ENCODE measurements at places on chromosomes 6 and 20. TPM values are rescaled to one million over a fixed set of nuclear protein-coding genes. Genes with fewer than 3 reads are reported as not detected.
A peak's percentile ranks its signal among the peaks of the same experiment; 100 is the strongest.

GRCh38 chr20:23823111-23823510 lies 3.4 kb downstream of the CST2 start:
- peak; percentile 81 for DNase-seq

- no peak for DNase-seq
Observed at GRCh38 chr6:75084872-75085381, 120.9 kb downstream of the COL12A1 start.

Gene SLA2
- 0.37 TPM for polyA plus RNA-seq

DNA sequence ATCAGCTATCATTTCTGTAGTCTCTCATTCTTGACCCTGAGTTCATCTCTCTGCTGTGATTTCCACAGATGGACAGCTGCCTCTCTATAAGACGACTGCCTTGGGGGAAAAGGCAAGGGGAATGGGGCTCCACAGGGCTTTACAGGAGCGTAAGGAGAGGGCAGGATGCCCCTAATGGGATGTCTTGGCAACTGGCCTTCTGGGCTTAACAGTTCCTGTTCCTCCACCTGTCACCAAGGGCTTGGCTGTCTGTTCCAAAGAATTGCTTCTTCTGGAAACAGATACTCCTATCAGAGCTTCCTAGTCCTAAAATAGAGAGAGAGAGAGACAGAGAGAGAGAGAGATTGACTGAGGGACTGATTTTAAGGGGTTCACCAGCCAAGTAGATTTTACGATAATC lies 181.9 kb downstream of the TMEM200A start:
- peak; percentile 74 for DNase-seq

DNA sequence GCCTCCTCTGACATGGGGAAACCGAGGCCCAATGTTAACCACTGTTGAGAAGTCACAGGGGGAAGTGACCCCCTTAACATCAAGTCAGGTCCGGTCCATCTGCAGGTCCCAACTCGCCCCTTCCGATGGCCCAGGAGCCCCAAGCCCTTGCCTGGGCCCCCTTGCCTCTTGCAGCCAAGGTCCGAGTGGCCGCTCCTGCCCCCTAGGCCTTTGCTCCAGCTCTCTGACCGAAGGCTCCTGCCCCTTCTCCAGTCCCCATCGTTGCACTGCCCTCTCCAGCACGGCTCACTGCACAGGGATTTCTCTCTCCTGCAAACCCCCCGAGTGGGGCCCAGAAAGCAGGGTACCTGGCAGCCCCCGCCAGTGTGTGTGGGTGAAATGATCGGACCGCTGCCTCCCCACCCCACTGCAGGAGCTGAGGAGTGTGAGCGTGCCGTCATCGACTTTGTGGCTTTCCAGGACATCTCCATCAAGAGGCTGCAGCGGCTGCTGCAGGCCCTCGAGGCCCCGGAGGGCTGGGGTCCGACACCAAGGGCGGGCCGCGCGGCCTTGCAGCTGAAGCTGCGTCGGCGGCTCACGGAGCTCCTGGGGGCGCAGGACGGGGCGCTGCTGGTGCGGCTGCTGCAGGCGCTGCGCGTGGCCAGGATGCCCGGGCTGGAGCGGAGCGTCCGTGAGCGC lies 1.6 kb downstream of the TNFRSF6B start:
- peak; percentile 25 for DNase-seq

GRCh38 chr6:20217324-20217855 lies 5.1 kb upstream of the MBOAT1 start:
- peak; percentile 27 for DNase-seq

- peak; percentile 81 for DNase-seq
Observed at GRCh38 chr20:63740070-63740626, 572 bp downstream of the SLC2A4RG start.

Gene NOX3
- not detected for polyA plus RNA-seq

DNA sequence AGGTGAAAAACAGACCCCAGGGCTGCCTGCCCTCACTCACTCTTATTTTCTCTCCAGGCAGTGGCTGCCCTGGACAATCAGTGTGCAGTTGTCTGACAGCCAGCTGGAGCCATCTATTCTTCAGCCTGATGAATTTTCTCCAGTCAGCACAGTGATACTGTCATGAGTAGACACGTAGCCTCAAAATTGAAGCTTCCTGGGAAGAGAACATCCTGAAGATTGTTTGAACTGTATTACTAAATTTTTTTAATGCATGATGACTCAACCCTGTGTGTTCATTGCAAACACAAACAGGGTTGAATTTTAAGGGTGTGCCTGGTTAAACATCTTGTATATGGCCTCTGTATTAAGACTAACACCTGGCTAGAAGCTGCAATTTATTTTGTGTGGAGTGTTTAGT lies 49.8 kb upstream of the STXBP5 start:
- DNase-seq: no peak

- DNase-seq: no peak
Observed at GRCh38 chr6:81331526-81331925, 421.0 kb downstream of the TENT5A start.

GRCh38 chr6:135128268-135128914 lies 52.7 kb upstream of the MYB start:
- DNase-seq: no peak

DNA sequence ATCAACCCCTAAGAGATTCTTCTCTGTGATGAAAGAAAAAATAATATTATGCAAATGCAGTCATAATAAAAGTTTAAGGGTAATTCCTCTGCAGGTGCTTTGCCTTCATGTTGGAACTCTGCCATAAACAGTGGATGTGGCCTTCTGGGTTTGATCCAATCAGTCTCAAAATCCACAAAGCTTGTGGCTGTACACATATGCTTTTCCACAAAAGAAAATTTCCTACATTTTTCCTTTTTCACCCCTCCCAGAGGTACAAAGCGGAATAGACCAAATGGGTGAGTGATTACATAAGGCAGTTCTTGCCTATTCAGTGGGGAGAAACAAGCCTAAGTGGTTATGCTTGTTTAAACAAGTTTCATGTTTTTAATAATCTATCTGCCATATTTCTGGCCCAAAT lies 16.7 kb downstream of the CALHM5 start:
- DNase-seq: no peak

- DNase-seq: peak; percentile 84
Observed at GRCh38 chr6:150634176-150634963, 34.7 kb downstream of the PLEKHG1 start.

DNA sequence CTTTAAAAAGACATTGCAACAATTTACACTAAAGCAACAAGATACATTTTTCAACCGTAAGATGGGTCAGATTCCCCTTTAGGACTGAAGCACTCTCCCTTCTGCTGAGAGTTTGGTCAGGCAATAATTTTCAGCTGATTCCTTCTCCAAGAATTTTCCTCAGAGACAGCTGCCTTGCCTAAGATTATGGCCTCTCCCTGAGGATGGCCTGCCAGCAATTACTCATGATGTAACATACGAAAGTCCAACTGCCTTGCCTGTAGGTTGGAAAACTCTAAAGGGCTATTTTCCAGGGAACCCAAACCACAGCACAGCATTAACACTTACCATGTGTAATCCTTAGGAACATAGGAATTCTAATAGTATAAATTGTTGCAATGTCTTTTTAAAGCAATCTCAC lies 229.1 kb upstream of the FLRT3 start:
- peak; percentile 87 for DNase-seq

Gene RIPOR3
- 9.7 TPM for polyA plus RNA-seq

Gene ARMH2
- polyA plus RNA-seq: not detected

DNA sequence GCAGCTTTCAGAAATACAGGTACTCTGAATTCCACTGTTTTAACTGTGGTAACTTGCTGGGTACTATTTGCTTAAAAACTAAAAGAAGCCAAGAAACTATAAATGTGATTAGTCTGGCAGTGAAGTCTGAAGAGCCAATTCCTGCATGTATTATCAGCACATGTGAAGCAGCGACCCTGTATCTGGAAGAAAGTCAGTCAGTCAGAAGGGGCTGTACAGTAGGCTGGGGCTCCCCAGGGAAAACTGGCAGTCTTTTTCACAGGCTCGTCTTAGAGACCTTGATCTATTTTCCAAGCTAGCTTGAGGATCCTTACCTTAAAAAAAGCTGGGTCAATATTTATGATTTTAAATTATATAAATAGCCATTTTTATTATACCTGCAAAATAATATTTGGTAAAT lies 104.9 kb downstream of the PDSS2 start:
- DNase-seq: peak; percentile 27

Gene SLC17A2
- polyA plus RNA-seq: not detected

DNA sequence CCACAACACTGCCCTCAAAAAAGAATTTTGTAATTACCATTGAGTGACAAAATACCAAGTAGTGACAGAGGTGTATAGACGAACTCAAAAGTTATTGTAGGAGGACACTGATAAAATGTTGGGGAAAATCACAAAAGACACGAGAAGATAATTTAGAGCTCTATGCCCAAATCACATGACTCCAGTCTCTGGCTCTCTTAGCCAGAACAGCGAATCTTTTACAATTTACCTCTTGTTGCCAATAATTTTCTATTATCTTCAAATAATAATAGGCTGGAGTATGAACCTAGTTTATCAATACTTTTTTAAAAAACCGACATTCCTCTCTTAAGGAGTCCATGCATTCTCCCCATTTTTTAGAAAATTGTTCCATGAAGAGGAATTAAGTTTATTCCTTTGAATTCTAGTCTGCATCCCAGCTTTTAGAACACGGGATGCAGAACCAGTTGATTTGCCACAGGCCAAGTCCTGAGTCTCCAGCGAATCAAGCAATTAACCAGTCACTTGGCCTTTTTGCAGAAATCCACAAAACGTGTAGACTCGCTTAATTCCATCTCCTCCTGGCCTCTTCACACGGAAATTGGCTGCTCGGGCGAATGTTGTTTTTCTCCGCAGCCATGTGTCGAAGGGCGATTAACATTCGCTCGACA lies 507 bp upstream of the RIPPLY2 start:
- DNase-seq: no peak

GRCh38 chr6:35973670-35974222 lies 50.7 kb downstream of the SLC26A8 start:
- no peak for DNase-seq

DNA sequence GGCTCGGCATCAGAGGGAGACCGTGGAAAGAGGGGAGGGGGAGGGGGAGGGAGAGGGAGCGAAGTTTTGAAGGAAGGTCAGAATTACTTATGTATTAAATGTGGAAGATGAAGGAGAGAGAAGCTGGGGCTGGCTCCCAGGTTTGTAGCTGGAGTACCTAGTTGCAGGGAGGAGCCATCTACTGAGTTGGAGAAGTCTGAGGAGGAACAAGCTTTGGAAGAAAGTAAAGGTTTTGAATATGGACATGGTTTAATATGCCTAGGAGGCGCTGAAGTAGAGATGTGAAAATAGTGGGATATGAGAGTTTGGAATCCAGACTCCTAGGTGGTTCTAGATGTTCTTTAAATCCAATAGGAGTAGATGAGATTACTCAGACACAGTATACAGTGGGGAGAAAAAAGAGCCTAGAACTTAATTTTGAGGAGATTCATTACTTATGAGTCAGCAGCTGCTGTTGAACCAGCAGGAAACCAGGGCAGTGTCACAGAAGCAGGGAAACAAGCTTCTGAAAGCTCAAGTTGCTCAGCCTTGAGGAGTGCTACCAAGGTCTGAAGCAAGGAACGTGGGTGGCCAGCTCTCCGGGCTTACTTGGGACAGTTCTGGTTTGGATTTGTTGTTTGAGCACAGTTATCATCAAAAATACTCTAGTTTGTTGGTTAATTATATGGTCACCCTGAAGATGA lies 149.3 kb downstream of the UTRN start:
- DNase-seq: no peak

Gene LTA
- polyA plus RNA-seq: 0.19 TPM

- no peak for DNase-seq
Observed at GRCh38 chr6:168124921-168125320, 45.9 kb upstream of the FRMD1 start.

Gene CRISP2
- not detected for polyA plus RNA-seq

Data from muscle of leg (tissue), 16 donors.